ENCODE measurements at places on chromosomes 13 and 19. TPM values are rescaled to one million over a fixed set of nuclear protein-coding genes. Genes with fewer than 3 reads are reported as not detected.

SELENOV gene
- not detected for total RNA-seq

ZNF132 gene
- 3.0 TPM for total RNA-seq

CD33 gene
- total RNA-seq, result 0.98 TPM

PSG2 gene
- not detected for total RNA-seq

CCDC122 gene
- 9.1 TPM for total RNA-seq

CALR3 gene
- not detected for total RNA-seq

LRRC63 gene
- not detected for total RNA-seq

CD22 gene
- total RNA-seq, result 3.2 TPM

URAD gene
- 44.8 TPM for total RNA-seq
